ENCODE measurements at places on chromosomes 5 and 9.

GRCh38 chr5:22596404-22596970 is 256.7 kb downstream of the CDH12 start:
- DNase-seq: no peak

DNA sequence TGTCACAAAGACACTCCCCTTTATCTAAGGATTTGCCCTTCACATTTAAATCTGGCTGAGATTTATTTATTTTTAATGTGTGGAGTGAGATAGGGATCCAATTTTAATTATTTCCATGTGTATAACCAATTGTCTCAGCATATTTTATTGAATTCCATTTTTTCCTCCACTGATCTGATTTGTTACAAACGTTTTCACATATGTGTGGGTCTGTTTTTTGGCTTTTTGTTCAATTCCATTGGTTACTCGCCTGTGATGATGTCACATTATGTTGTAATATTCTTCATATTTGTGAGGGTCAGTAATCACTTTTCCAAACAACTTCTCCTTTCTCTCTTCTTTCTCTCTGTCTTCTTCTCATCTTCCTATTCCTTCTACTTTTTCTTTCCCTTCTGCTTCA is 278.3 kb upstream of the RFX3 start:
- DNase-seq: no peak

DNA sequence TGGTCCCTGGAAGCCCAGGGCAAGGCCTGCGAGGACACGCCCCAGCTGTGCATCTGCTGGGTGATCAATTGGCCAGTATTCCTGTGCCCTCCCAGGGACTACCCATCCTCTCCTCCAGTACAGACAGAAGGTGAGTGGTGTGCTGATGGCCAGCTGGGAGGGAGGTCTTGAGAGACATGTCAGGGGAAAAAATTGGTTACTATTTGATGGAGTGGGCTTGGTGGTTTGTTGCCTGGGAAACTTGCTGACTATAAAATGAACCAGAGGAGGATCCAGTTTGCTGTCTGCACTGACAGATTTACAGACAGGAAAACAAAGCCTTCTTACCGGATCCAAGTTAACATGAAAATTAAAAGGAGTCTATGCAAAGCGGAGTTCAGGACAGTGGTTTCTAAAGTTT is 40.3 kb downstream of the MAP1B start:
- DNase-seq: no peak

GRCh38 chr9:129270903-129271431 is 92.9 kb upstream of the IER5L start:
- no peak for DNase-seq

DNA sequence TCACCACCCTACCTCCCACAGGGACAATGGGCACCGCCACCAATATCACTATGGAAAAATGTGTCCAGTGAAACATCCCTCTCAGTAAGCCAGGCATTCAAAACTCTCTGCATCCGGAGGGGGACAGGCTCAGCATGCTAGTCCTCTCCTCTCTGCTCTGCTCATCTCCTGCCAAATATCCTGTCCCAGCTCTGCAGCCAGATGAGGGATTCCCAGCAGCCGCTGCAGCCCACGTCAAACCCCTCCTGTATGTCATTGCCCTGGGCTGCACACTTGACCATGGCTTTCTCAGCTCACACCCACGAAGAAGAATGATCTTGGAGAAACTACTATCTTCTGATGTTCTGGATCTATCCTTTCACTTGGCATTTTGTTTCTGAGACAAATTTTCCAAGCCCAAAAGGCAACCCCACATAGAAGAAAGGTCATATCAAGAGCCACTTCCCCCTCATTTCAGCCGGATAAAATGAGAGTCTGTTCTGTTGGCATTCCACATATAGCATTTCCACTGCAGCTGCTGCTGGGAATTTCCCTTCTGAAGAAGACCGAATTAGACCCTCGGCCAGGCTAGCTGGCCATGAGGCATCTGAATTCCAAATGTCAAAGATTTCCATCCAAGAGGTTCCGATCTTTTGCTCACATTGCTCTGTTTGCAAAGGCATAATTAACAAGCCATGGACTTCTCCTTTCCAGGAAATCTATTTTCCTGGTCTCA is 338.0 kb downstream of the ACTL7B start:
- no peak for DNase-seq

GRCh38 chr9:86035827-86036440 is 63.4 kb downstream of the GOLM1 start:
- no peak for DNase-seq

- no peak for DNase-seq
Measured at GRCh38 chr5:37248421-37248969, 681 bp downstream of the CPLANE1 start.

DNA sequence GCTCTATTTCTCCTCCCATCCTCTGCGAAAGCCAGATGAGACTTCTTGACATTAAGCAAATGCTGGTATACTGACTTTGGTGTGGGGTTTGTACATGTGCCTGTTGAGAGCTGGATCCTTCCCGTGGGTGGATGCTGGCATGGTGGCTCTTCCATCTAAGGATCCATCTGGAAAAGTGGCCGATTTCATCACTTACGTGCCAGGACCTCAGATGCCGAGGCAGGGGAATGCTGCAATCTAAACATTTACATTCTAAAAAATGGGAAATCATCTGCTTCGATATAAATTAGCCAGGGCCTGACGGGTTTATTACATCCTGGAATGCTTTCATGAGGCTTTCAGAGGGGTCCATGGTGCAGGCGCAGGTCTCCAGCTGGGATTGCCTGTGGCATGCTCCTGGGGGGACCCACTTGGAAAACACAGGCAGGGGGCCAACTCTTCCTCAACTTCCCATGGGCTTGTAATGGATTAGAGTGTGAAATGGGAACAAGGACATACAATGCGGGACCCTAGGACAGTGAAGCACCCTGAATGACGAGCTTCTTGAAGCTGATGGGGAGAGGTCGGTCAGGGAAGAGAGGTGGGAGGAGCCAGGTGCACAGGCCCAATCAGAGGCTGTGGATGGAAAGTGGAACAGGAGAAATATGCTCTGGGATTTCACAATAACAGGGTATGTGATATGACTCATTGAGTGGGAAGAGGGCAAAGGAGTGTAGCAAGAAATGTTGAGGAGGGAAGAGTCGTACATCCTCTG is 105.5 kb upstream of the PITX1 start:
- no peak for DNase-seq

- DNase-seq: no peak
Measured at GRCh38 chr5:150166650-150167511, at the start of gene CDX1. TSS of gene CDX1 (plus strand) at chr5:150166778. CDS start at chr5:150166877, 99 bp downstream.

DNA sequence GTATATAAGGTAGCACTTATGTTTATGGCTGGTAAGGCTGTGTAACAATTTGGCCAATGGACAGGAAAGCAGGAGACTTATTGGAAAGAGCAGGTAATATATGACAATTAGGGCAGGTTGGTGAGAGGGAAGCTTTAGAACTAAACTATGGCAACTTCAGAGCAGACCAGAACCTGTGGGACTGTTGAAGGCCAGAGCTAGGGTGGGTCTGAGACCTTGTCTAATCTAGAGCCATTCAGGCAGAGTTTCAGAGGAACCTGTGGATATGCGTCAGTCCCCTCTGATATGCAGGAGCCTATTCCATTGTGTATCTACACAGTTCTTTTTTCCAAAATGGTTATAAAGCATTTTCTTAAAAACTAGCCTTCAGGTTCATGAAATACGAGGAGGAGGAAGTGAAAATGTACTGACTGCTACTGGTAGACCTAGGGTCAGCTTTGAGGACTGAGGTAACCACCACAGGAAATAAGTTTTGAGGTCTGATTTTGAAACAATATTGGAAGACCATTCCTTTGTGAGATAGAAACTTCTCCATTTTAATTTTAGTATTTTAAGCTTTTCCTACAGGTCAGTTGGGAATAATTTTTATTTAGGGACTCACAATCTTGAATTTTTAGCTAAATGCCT is 37.6 kb downstream of the ELL2 start:
- DNase-seq: no peak

- no peak for DNase-seq
Measured at GRCh38 chr9:81634915-81635516, 54.3 kb downstream of the TLE1 start.

- no peak for DNase-seq
Measured at GRCh38 chr5:80318212-80318611, 1.6 kb upstream of the SPZ1 start.

DNA sequence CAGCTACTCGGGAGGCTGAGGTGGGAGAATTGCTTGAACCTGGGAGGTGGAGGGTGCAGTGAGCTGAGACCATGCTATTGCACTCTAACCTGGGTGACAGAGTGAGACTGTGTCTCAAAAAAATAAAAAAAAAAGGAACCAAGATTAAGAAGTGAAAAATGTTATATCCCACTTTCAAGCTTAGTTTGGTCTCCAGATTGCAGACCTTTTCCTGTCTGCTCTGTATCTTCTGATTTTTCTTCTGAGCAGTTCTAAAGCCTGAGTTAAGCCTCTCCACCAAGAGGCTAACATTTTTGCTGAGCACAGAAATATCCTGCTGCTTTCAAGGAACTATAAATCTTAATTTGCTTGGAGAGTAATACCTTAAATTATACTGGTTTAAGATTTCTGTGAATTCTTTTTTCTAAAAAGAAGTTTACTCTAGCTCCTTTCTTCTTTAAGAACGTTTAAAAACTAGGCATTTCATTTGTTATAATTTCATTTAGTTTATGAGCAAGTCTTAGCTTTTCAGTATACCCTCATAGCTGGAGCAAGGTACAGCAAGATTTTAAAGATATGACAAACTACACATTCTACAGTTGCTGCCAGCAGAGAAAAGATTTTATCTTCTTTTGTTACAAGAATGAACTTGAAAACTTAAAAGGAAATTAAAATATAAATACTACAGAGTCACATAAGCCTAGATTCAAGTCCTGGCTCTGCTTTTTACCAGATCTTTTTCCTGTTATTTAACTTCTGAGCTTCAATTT is 55.0 kb downstream of the GARNL3 start:
- no peak for DNase-seq

DNA sequence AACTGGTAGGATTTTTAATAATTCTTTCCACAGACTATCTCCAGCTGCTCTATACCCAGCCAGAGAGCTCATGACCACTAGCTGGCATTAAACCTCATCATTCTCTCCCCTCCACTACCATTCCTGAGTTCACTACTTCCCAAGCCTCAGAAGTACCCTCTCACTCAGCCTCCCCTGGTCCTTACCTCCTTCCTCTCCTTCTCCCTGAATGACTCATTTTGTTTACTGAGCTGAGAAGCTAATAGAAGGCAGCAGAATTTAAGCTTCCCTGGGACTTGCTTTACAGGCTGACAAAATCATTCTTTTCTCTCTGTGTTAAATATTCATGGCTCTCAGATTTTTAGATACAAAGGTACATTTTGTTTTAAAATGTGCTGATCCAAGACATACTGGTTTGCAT is 305.4 kb downstream of the TLR4 start:
- no peak for DNase-seq

- DNase-seq: no peak
Measured at GRCh38 chr5:176887252-176887849, 11.8 kb downstream of the HK3 start.

DNA sequence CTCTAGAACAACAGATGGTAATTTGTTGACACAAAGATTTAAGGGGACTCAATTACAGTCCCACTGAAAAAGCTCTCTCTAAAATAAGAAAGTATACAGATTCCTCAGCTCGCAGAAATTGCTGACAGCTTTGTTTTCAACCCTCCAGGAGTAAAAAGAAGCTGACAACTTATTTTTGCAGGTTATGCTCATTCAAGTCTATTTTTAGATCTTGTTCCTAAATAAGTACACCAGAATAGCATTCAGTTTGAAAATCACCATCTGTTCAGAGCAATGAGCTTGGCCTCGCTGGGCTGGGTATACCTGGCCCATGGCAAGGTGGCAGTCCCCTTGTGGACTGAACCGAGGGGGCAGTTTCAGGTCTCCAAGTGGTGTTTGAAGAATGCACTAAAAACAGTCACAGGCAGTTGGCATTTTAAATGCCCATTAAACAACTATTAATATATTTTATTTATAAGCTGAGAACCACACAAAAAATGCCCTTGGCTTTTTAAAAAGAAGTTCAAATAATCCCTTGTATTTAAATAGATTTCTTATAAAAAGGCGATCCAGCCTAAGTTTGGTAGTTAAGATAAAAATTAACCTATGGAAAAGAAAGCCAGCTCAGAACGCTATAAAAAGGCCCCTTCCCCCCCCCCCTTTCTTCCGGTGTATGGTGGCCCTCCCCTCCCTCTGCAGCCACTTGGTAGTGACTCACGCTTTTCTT is 169.2 kb downstream of the AUH start:
- no peak for DNase-seq

DNA sequence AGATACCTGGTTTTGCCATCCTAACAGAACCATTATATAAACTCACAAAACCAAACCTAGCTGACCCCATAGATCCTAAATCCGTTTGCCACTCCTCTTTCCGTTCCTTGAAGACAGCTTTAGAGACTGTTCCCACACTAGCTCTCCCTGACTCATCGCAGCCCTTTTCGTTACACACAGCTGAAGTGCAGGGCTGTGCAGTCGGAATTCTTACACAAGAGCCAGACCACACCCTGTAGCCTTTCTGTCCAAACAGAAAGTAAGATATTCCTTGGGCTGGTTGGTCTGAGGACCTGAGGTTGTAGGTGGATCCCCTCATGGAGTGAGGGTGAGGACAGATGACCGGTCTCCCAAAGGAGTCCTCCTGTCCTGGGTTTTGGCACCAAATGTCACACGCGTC is 56.7 kb upstream of the NAA35 start:
- DNase-seq: no peak

GRCh38 chr9:134344800-134345310 is 18.6 kb downstream of the RXRA start:
- no peak for DNase-seq

DNA sequence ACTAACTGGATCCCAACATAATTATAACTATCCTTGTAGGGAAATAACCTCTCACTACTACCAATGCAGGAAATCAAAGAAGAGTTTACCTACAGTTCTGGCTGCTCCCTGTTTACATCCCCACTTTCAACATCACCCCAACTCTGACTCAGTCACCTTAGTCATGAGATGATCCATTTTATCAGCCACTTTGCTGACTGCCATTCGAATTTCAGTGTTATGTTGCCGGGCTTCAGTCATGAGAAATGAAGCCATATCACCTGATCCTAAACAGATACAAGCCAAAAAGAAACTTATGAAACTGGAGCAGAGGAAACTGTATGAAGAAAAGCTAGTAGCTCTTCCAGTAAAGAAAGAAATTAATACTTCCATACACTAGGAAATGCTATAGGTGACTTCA is 33.7 kb downstream of the SLC31A2 start:
- DNase-seq: no peak

DNA sequence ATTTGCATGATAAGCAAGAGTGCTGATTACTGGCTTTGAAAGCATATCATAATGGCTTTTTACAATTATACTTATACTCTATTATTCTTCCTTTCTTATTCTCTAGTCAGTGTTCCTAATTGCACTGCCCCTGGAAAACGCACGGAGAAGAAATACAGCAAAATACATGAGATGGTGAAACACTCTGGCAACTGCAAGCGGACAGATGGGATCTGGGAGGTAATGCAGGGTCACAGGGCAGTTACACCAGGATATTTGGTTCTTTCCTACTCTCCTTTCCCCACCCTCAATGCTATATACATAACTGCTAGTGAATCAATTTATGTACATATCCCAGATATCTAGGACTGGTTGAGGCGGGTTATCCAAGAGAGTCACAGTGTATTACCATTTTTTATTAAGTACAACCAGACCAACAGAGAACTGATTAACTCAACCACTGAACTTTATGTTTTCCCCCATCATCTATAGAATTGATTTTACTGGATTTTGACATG is 423.7 kb downstream of the ZSWIM6 start:
- DNase-seq: no peak
